ENCODE measurements at places on chromosomes 16 and 17.

- DNase-seq: no peak
These were observed 1.8 kb upstream of the FDXR start for GRCh38 chr17:74874615-74875037.

- DNase-seq: no peak
These were observed 1.6 kb upstream of the CCL13 start for GRCh38 chr17:34354637-34355036.

- no peak for DNase-seq
These were observed 5.3 kb upstream of the TMEM100 start for GRCh38 chr17:55727920-55728319.

DNA sequence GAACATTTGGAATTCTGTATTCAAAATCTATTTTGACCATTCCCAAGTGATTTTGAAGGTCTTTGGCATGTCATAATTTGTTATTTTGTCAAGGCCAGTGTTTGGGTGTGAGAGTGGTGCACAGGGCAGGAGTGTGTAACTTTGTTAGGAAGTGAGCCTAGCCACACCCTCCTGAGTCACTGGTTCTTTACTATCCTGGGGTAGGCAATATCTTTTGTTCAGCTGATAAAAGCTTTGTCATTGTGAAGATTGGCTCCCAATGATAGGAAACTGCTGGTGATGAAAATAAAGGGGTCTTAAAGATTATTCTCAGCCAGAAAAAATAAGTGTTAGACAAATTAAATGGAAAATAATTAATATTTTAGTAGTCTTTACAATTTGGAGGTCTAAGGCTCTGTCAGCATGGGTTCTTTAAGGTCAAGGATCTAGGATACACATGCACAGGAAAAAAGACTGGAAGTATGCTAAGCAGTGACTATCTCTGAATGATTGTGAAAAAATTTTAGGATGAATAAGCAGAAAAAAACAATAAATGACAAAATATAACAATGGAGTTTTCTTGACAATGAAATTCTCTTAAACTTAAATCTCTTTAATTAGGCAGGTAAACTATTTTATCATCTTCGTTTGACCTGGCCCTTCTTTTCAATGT is 5.1 kb downstream of the UBN1 start:
- no peak for DNase-seq

GRCh38 chr16:19542138-19542821 is 13.2 kb upstream of the VPS35L start:
- DNase-seq: no peak

- no peak for DNase-seq
These were observed 15.8 kb upstream of the KRT20 start for GRCh38 chr17:40900809-40901356.

DNA sequence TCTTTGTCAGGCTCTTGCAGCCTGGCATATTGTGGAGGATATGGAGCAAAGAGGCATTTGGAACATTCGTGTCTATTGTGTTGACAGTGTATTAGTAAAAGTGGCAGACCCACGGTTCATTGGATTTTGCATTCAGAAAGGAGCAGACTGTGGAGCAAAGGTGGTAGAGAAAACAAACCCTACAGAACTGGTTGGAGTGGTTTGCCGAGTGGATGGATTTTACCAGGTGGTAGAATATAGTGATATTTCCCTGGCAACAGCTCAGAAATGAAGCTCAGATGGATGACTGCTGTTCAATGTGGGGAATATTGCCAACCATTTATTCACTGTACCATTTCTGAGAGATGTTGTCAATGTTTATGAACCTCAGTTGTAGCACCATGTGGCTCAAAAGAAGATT is 44.5 kb downstream of the EFCAB13 start:
- DNase-seq: no peak

GRCh38 chr17:7213895-7214299 is 5.7 kb downstream of the DLG4 start:
- DNase-seq: no peak

DNA sequence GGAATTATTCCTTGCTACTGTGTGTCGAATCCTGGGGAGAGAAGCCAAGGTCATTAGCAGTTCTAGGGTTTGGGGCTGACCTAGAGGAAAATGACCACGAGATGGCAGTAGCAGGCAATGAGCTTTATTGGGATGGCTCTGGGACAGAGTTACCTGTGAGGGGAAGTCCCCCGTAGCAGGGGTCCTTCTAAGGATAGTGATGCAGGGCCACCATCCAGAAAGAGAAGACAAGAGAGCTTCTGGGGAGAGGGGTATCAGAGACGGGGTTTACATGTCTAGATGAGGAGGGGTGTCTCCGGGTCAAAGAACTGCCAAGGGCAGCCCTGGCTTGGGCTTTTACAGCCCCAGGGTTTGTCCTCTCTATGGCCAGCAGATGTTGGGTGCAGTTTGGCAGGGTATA is 6.4 kb upstream of the GGT6 start:
- peak; percentile 54 for DNase-seq

DNA sequence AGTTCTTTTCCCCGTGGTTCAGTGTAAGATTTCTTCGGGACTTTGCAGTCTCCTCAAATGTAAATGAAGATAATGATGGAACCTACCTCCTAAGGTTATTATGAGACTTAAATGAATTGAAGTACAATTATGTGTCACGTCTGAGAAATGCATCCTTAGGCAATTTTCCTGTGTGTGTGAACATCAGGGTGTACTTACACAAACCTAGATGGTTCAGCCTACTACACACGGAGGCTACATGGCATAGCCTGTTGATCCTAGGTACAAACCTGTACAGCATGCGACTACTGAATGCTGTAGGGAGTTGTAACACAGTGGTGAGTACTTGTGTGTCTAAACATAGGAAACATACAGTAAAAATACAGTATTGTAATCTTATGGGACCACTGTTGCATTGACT is 1.1 kb upstream of the FAM20A start:
- DNase-seq: no peak

DNA sequence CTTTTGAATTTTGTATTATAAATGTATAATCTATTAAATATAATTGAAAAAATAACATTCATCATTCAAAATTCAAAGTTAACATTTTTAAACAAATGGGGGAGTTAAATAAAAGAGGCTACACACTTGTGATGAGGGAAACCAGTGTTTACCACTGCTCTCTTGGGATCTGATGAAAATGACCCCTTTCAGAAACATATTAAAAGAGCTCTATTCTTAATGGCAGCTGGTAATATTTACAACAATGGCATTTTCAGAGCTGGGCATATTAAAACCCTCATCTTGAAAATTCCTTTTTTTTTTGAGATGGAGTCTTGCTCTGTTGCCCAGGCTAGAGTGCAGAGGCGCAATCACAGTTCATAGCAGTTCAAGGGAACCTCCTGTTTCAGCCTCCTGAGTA is 19.3 kb upstream of the FLCN start:
- no peak for DNase-seq

GRCh38 chr16:1647856-1648255 is 30.2 kb upstream of the JPT2 start:
- DNase-seq: no peak

GRCh38 chr16:5776876-5777275 is 679.3 kb upstream of the EEF2KMT start:
- no peak for DNase-seq

- no peak for DNase-seq
These were observed 84.8 kb upstream of the TBC1D3K start for GRCh38 chr17:37839196-37839978.

DNA sequence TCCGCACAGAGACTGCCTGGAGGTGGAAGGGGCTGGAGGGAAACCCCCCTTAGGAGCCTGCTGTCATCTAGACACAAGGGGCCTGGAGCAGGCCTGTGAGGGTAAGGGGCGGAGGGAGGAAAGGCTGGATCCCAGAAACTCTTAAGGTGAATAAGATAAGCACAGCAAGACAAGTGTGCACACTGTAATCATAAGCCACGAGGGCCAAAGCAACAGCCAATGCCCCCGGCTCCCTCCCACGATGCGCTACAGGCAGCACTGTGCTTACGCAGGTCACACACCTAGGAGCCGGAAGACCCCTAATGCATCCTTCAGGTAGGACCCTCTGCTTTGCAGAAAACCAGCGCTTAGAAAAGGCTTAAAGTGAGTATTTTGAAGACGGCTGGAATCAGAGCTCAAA is 24.6 kb downstream of the ZFHX3 start:
- DNase-seq: no peak

DNA sequence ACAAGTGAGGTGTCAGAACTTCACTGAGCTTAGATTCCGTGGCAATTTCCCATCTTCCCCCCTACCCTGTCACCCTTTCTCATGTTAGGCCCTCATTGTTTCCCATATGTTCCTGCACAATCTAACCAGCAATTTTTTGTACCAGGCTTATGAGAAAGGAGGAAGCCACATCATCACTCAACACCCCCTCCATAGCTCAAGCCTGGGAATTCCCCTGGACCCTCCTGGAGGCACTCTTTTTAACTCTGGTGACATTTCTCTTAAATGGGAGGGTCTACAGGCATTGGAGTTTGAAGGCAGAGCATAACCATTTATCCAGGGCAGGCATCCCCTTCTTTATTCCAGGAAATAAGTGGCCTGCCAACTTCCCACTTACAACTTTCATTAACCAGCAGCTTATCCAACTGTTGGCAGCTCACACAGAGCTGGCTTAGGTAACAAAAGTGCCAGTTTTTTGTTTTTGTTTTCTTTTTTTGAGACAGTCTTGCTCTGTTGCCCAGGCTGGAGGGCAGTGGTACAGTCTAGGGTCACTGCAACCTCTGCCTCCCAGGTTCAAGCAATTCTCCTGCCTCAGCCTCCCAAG is 10.4 kb upstream of the GLG1 start:
- DNase-seq: no peak

- DNase-seq: no peak
These were observed 880 bp downstream of the SARM1 start for GRCh38 chr17:28372203-28372944.

- peak; percentile 4 for DNase-seq
These were observed 8.1 kb downstream of the MEIOB start for GRCh38 chr16:1863681-1864460.

- DNase-seq: no peak
These were observed 26.1 kb downstream of the HDAC5 start for GRCh38 chr17:44097110-44097958.

- no peak for DNase-seq
These were observed 23.6 kb upstream of the TRAP1 start for GRCh38 chr16:3740934-3741333.

GRCh38 chr17:82240506-82241182 is 11.8 kb downstream of the SLC16A3 start:
- DNase-seq: no peak

- no peak for DNase-seq
These were observed 22.5 kb upstream of the IRX6 start for GRCh38 chr16:55301385-55302008.

- no peak for DNase-seq
These were observed 913 bp upstream of the PRR14 start for GRCh38 chr16:30649725-30650368.

DNA sequence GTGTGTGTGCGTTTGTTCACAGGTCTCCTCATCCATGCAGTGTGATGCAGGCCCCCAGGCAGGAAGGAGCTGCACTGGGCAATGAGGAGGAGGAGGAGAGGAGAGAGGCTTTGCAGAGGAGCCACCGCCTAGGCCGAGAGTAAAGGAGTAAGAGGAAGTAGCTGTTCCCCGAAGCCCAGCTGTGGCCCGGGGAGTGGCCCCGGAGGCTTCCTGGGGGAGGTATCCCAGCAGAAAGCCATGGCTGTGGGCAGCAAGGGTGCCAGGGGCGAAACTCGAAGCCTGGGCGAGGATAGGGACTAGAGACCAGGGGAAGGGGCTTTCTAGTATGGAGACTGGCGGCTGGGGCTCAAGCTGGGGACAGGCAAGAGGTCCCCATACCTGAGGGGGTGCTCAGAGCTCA is 12.2 kb downstream of the C16orf95 start:
- DNase-seq: no peak

GRCh38 chr17:81222620-81222905 is 202 bp downstream of the CEP131 start:
- DNase-seq: no peak

- DNase-seq: no peak
These were observed 419.6 kb downstream of the NPIPA7 start for GRCh38 chr16:16798504-16798903.

DNA sequence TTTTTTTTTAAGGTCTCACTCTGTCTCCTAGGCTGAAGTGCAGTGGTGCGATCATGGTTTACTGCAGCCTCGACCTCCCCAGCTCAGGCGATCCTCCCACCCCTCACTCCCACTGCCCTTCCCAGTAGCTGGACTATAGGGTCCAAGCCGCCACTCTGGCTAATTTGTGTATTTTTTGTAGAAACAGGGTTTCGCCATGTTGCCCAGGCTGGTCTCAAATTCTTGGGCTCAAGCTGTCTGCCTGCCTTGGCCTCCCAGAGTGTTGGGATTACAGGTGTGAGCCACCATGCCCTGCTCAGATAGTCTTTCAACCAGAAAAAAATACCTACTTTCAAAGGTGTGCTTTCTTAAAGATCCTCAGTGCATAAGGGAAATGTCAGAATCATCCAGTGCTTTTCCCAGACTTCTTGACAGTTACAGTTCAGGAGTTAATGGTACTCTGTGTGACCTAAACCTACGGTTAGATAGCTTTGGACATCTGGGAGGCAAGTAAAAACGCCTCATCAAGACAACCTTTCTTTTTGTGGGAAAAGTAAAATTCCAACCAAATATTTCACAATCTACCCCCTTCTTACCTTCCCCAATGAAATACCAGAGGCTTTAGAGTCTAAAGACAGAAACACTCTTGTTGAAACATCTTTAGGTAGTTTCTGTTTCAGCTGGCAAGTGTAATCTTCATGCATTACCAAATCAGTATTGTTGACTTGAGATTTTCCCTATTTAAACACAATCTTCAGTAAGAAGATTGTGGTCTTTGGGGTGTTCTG is 6.8 kb downstream of the RSPRY1 start:
- no peak for DNase-seq

DNA sequence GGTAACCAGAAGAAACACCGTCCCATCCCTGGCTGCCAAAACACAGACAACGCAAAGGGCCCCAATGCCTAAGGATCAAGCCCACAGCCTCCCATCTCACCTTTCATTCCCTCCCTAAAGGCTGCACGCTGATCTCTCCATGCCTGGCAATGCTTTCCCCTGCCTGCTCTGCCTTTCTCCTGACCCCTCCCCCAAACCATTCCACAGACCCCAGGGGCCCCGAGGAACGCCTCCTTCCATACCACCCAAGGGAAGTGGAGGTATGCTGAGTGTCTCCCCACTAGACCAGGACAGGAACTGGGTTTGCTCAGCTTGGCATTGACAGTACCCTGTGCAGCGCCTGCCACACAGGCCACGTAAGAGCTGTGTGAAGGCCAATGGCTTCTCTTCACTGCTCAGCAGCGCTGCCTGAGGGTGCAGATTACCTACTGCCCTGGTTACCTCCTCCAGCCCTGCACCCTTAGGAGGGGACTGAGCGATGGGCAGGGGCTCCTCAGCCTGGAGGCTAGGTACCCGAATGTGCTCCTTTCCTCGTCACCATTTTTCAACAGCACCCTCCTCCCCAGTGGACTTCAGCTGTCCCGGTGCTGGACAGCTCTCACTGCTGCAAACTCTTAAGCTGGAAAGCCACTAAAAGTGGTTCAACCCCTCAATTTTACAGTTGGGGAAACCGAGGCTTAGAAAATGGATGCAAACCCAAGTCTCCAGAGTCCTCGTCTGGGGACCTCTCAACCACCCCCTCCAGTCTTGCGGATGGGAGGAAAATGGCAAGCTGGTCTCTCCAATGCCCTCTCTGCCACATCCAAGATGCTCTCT is 45.0 kb downstream of the SRCIN1 start:
- DNase-seq: no peak

Data from activated CD4-positive, alpha-beta T cell treated with anti-CD3 and anti-CD28 coated beads for 4 hours (primary cell).